ENCODE measurements at places on chromosomes 3 and 15.
A peak's percentile ranks its signal among the peaks of the same experiment; 100 is the strongest.

- no peak overlapping the region for H3K4me3 ChIP-seq
- H3K4me1 ChIP-seq: peaks cover 6% of the 10 kb centered on the region
- H3K36me3 ChIP-seq: peaks cover 6% of the 10 kb centered on the region
- no peaks in the 10 kb centered on the region for H3K27me3 ChIP-seq
- no peak for DNase-seq
Observed at GRCh38 chr3:127012091-127012490, 29.2 kb downstream of the PLXNA1 start.

- DNase-seq: no peak
- peak overlapping the region; percentile 12 for H3K27ac ChIP-seq
- no peak overlapping the region for H3K4me3 ChIP-seq
- H3K36me3 ChIP-seq: peaks cover 15% of the 10 kb centered on the region
- no peaks in the 10 kb centered on the region for H3K4me1 ChIP-seq
Observed at GRCh38 chr3:4721511-4721911, 228.4 kb downstream of the ITPR1 start.

- no peaks in the 10 kb centered on the region for H3K36me3 ChIP-seq
- no peak overlapping the region for H3K27ac ChIP-seq
- H3K4me1 ChIP-seq: no peaks in the 10 kb centered on the region
- H3K27me3 ChIP-seq: no peaks in the 10 kb centered on the region
Observed at GRCh38 chr3:149599236-149599635, 58.6 kb downstream of the WWTR1 start.

GRCh38 chr15:66053991-66054390 is 184.7 kb downstream of the RAB11A start:
- H3K36me3 ChIP-seq: peaks cover 5% of the 10 kb centered on the region
- no peak overlapping the region for H3K4me3 ChIP-seq
- no peaks in the 10 kb centered on the region for H3K4me1 ChIP-seq
- peaks cover 23% of the 10 kb centered on the region for H3K27me3 ChIP-seq

DNA sequence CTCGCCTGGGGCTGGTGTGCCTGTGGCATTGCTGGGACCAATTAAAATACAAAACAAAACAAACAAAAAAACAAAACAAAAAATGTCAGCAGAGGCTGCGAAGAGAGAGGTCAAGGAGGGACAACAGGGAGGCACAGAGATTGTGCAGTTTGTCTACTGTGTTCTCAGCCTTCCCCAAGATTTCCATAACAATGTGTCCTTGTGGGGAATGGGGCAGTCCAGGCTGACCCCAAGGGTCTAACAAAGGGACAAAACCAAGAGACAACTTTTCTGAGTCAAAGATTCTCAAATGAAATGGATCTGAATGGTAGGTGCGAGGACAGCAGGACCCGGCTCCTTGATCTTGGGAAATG is 46.4 kb upstream of the TRPM1 start:
- no peak for DNase-seq
- no peak overlapping the region for H3K4me3 ChIP-seq
- no peaks in the 10 kb centered on the region for H3K27me3 ChIP-seq
- H3K27ac ChIP-seq: no peak overlapping the region

GRCh38 chr3:11662392-11662990 is 18.8 kb upstream of the VGLL4 start:
- no peak for DNase-seq
- H3K27me3 ChIP-seq: no peaks in the 10 kb centered on the region
- H3K4me1 ChIP-seq: no peaks in the 10 kb centered on the region
- no peaks in the 10 kb centered on the region for H3K36me3 ChIP-seq
- no peak overlapping the region for H3K27ac ChIP-seq

DNA sequence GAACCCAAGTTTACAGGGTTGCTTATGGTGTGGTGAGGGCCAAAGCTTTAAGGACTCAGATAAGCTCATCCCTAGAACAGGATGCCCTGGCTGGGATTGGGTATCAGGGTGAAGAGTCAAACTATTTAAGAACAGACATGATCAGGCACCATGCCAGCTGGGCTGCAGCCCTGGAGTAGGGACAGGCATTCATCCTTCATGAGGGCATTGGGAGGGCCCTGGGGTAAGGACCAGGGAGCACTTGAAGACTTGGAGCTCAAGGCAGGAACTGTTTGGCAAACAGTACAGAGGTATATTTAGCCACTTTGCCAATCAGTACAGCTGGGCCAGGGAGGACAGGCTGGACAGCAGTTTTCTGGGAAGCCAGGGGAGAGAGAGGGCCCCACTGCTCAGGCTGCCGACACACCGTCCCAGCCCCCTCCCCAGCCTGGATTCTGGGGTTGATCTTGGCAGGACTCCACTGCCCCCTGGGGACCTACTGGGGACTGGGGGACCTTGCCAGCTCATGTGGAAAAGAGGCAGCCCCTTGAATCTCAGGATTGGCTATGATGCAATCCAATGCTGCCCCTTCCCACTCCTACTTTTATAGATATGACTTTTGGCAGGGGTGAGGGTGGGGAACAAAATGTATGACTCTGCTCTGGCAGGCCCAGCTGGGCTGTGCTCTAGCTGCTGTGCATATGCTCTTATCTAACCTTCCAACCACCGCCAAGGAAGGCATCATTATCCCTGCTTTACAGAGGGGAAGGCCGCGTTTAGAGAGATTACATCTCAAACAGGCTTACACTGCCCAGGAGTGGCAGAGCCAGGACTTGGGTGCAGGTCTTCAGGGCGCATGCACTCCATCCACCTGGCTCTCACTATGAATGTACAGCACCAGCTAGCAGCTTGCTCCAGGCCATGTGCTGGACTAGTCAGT is 2.3 kb downstream of the PLA2G4E start:
- H3K4me1 ChIP-seq: no peaks in the 10 kb centered on the region
- no peaks in the 10 kb centered on the region for H3K36me3 ChIP-seq
- no peak overlapping the region for H3K27ac ChIP-seq
- no peak overlapping the region for H3K4me3 ChIP-seq
- peaks cover 20% of the 10 kb centered on the region for H3K27me3 ChIP-seq

DNA sequence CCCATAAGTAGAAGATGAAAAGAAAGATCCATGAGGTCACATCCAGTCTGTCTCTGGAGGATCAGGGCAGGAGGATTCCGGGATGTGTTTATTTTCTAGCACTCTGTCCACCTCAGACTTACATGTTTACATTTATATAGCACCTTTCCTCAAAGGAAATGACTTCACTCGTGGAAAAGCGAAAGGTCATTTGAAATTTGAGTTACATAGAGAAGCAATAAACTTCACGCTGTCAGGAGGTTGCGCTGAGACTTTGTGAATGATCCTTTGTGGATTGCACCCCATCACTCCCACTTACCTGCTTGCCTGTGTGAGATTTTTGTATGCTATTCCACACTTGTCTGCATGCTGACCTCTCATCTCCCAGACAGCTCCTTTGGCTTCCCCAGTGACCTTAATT is 540.5 kb downstream of the AGBL1 start:
- no peak for DNase-seq
- H3K4me3 ChIP-seq: no peak overlapping the region
- H3K27ac ChIP-seq: no peak overlapping the region
- H3K27me3 ChIP-seq: peaks cover 4% of the 10 kb centered on the region
- H3K36me3 ChIP-seq: no peaks in the 10 kb centered on the region

- H3K27me3 ChIP-seq: no peaks in the 10 kb centered on the region
- no peaks in the 10 kb centered on the region for H3K36me3 ChIP-seq
- DNase-seq: no peak
- H3K4me3 ChIP-seq: peak overlapping the region; percentile 87
Observed at GRCh38 chr3:194101592-194102432, 34.1 kb upstream of the HES1 start.

- H3K36me3 ChIP-seq: no peaks in the 10 kb centered on the region
- no peak overlapping the region for H3K4me3 ChIP-seq
- peaks cover 18% of the 10 kb centered on the region for H3K27me3 ChIP-seq
- peaks cover 5% of the 10 kb centered on the region for H3K4me1 ChIP-seq
Observed at GRCh38 chr3:131794766-131795388, 239.9 kb downstream of the CPNE4 start.

- H3K4me1 ChIP-seq: no peaks in the 10 kb centered on the region
- no peak for DNase-seq
- no peak overlapping the region for H3K27ac ChIP-seq
- no peaks in the 10 kb centered on the region for H3K36me3 ChIP-seq
- H3K4me3 ChIP-seq: no peak overlapping the region
Observed at GRCh38 chr3:190208196-190208595, 87.5 kb upstream of the P3H2 start.

- H3K27me3 ChIP-seq: no peaks in the 10 kb centered on the region
- H3K27ac ChIP-seq: no peak overlapping the region
- H3K4me3 ChIP-seq: no peak overlapping the region
- no peak for DNase-seq
Observed at GRCh38 chr3:64594134-64594533, 93.7 kb downstream of the ADAMTS9 start.

GRCh38 chr3:29181872-29182271 is 99.0 kb upstream of the RBMS3 start:
- DNase-seq: no peak
- H3K36me3 ChIP-seq: no peaks in the 10 kb centered on the region
- no peak overlapping the region for H3K27ac ChIP-seq
- no peaks in the 10 kb centered on the region for H3K27me3 ChIP-seq

GRCh38 chr15:25783607-25784540 is 79.3 kb downstream of the ATP10A start:
- H3K4me1 ChIP-seq: peaks cover 4% of the 10 kb centered on the region
- peak overlapping the region; percentile 42 for H3K4me3 ChIP-seq
- peaks cover 1% of the 10 kb centered on the region for H3K36me3 ChIP-seq
- no peaks in the 10 kb centered on the region for H3K27me3 ChIP-seq
- no peak overlapping the region for H3K27ac ChIP-seq

DNA sequence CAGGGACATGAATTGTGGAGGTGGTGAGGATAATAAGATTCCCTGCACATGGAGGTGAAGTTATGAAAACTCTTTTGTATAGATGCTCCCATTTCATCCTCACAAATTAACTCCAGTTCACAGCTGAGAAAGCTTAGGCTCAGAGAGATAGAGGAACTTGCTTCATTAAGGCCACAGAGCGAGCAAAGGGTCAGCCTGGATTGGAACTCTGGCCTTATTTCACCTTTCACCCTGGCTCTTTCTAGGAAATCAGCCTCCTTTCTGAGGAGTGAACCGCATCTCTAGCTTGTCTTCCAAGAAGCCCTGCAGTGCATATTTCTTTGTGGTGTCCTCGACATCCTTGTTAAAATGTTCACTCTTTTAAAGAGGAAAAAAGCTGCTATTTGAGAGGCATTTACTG is 58.0 kb upstream of the SLC25A26 start:
- no peak overlapping the region for H3K4me3 ChIP-seq
- no peaks in the 10 kb centered on the region for H3K4me1 ChIP-seq
- no peak overlapping the region for H3K27ac ChIP-seq
- no peak for DNase-seq
- peaks cover 8% of the 10 kb centered on the region for H3K27me3 ChIP-seq
